ENCODE measurements at places on chromosomes 2 and 18.

DNA sequence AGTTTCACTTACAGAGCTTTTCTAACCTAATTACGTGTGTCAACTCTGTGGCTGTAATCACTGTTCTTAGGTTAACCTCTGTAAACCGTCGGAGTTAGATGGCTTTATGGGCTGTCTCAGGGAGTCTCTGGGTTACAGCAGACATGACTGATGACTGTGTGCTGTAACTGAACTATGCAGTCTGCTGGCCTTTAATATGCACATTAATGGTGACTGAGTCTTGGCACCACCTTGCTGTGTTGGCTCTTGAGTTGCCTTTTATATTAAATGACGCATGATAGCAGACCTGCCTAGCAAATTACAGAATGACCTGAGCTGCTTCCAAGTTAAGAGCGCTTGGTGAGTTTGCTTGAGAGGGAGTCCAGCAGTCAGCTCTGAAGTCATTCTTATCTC, 90.1 kb downstream of the ACKR3 start:
- no peak for DNase-seq

DNA sequence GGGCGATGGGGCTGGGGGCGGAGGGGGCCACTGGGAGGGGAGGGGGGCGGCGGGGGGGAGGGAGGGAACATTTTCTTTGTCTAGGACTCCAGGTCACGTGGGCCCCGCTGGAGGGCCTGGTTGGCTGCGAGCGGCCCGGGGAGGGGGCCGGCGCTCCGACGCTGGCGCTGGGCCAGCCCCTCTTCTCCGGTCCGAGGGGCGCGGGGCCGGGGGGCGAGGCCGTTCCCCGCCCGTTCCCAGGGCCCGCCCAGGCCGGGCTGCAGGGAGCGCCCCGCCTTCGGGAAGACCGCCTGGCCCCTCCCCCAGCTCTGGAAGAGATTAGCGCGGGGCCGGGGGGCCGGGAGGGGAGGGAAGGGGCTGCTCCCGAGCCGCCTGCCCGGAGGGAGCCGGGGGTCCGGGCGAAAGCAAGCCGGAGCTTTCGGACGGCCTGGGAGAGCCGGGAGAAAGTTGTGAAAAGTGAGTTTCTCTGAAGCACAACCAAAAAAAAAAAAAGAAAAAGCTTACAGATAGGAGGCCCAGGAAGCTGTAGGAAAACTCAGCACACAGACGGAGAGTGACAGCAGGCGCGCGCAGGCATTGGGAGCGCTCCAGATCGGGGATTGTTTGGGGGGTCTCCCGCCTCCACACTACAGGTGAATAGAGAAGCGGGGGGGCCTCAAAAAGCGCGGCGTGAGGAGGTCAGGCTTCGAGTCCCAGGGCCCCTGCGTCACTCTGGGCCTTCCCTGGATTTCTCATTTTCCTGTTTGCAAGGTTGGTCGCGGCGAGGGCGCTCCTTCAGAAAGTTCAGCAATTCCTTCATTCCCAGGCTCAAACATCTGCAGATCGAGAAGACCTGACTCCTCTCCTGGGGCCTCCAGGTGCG, 84.1 kb upstream of the POMC start:
- no peak for DNase-seq

DNA sequence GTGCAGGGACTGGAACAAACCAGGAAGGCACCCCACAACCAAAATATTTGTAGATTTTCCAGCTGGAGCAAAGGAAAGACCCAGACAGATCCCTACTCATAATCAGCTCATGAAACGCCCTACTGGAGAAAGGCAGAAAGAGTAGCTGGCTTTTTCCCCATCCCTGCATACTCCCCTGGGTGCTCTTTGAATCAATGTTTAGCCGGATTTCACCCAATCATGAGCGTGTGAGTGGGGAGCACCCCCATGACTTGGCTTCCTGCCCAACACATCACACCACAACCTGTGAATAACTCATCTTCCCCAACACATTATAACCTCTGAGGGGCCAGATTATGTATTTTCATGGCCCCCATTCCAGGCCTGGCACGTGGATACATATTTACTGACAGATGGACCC, 35.1 kb upstream of the SLC14A1 start:
- peak; percentile 58 for DNase-seq

DNA sequence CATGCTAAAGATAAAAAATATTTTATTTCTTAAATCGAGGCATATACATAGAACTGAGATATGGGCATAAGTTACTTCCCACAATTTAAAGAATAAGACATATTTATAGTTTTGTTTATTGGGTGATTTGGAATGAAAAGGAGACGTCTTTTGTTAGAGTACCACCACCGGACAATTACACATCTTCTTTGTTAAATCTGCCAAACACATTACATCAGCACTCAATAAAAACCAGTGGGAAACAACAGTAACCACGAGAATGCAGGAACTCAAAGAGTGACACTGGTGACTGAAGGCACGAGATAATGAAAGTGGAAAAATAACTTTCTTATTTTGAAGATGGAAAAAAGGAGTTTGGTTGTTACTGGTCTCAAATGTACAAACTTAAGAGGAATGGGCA, 92.6 kb upstream of the TFCP2L1 start:
- no peak for DNase-seq

GRCh38 chr2:19669559-19669958, 232.2 kb downstream of the TTC32 start:
- no peak for DNase-seq

DNA sequence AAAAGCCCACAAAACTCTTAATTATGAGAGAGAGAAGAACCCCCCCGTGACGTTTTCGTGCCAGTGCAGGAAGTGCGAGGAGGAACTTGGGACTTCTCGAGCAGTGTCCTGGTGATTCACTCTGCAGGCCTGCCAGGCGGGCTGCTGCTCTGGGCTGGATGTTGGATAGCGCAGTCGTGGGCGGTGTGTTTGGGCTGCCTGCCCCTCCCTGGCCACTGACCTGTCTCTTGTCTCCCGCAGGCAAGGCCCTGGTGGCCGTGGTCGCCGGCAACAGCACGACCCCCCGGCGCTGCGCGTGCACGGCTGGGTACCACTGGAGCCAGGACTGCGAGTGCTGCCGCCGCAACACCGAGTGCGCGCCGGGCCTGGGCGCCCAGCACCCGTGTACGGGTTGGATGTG, 29.0 kb downstream of the TNFRSF11A start:
- DNase-seq, result no peak

DNA sequence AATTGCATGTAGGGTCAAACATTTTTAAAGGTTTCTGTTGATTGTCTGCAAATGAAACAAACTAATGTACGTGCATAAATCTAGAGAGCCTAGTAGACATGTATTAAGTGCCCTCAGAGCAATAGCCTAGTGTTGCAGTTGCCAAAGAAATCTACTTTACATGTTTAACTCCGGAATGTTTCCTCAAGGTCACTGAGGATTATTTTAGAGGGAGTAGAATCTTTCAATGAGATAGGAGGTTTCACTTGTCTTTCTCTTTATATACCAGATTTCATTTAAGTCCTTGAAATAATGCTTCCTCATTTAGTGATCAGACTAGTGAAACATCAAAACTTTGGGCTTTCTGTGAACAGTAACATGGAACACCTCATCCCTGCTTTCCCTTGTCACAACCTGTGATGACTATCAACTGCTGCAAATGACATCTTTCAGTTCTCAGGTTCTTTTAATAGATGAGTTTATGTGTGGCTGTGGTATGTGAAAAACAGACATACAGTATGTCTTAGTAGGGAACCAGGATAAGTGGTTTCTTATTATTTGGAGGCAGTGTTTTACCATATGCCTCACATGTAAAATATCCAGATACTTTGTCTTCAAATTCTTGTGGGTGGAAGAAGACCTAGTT, 5.5 kb downstream of the UBE2E3 start:
- DNase-seq, result no peak

- DNase-seq, result no peak
Observed at GRCh38 chr18:62660691-62661090, 54.6 kb upstream of the PHLPP1 start.

GRCh38 chr2:178301649-178302238, 107.4 kb downstream of the OSBPL6 start:
- no peak for DNase-seq

GRCh38 chr18:32469691-32470459, 807 bp downstream of the GAREM1 start:
- DNase-seq, result no peak

GRCh38 chr18:79583426-79583825, 96.2 kb upstream of the CTDP1 start:
- no peak for DNase-seq

- DNase-seq, result no peak
Observed at GRCh38 chr18:39692367-39693015, 2126.9 kb upstream of the CELF4 start.

DNA sequence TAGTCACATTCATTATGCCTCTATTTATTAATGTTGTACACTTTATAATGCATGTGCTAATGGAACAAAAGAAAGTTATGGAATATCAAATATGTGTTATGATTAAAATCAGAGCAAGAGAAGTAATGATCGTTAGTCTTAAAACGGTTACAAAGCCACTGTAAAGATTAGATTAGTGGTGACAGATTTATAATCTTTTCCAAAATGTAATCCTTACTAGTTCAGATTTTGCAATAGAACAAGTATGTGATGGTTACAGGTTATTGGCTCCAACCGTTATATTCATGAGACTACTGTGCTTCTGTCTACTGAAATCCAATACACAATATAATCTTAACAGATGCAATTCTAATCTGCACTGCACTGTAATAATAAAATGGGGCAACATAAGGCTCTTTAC, 180.6 kb downstream of the ZNF521 start:
- DNase-seq, result no peak

DNA sequence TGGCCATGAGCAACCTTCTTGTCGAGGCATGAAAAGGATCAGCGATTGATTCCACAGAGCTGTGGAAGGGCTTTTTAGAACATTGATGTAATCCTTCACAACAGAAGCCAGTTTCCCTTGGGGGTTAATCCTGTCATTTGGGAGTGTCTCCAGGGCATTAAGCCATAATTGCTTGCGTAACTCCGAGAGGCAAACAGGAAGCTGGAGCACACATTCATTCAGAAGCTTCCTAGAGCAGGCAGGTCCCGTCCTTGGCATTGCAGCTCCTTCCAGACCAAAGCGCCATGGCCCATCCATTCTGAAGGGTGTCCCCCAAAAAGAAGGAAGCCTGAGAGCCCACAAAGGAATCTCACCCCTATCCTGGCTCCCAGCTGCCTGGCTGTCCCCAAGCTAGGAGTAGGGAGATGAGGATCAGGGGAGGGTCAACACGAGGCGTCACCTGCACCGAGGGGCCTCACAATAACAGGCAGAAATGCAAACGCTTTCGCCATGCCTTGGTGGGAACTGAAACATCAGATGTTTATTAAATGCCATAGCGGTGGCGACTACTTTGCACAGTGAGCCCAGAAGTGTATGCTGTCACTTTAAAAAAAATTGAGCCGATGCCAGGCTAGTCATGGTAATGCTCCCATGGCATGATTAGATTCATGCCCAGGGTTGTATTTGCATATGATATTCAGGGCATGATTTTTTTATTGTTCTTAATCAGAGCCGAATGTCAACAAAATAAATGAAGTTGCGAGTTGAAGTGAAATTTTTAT, 339.4 kb downstream of the BCL11A start:
- DNase-seq, result no peak

- DNase-seq, result no peak
Observed at GRCh38 chr2:205582366-205582765, 99.9 kb upstream of the NRP2 start.

- no peak for DNase-seq
Observed at GRCh38 chr2:60570251-60570650, 16.8 kb upstream of the BCL11A start.

DNA sequence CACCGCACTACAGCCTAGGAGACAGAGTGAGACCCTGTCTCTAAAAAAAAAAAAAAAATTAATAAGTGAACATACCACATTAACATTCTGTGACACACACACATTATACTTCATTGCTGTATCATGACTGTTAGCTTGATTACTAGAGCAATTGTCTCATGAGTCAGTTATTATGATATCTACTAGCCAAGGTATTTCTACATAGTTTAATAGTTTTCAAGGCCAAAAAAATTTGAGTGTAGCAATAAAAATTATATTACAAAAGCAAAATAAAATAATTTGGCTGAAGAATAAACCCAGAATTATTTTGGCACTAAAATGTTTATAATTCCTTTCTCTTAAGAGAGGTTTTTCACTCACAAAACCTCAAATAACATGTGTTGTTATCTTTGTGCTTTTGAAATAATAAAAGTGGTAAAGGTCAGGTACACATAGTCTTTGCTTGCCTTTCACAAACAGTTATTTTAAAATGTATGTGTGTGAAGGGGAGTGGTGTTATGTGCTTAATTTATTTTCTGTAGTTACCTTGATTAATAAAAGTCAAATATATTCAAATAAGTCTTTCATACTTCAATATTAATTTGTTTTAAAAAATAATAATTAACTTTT, 136.9 kb upstream of the SPOPL start:
- DNase-seq, result no peak

- DNase-seq, result no peak
Observed at GRCh38 chr2:190069936-190070696, 7.6 kb upstream of the MSTN start.

- no peak for DNase-seq
Observed at GRCh38 chr2:109507217-109507616, 106.5 kb downstream of the SEPTIN10 start.

- no peak for DNase-seq
Observed at GRCh38 chr18:10732990-10733389, 207.2 kb downstream of the NAPG start.

DNA sequence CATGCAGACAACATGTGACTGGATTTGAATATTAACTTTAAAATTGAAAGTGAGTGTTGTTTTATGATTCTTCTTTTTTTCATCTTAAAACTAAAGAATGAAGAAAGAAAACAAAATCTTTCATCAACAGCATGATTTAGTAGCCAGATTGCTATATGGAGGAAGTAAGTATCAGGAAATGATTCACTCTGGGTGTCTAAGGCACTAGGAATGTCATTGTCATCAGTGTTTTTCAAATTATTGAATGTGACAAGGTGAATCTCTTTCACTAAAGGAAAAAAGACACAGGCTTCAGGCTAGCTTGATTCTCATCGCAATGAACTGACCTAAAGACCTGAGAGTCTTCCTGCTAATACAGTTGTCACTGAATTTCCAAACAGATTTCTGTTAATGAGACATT, 430.1 kb downstream of the FBXO15 start:
- no peak for DNase-seq

- no peak for DNase-seq
Observed at GRCh38 chr2:12549641-12550040, 167.1 kb upstream of the TRIB2 start.

- DNase-seq, result peak; percentile 29
Observed at GRCh38 chr2:149167001-149167780, 128.7 kb downstream of the LYPD6B start.

DNA sequence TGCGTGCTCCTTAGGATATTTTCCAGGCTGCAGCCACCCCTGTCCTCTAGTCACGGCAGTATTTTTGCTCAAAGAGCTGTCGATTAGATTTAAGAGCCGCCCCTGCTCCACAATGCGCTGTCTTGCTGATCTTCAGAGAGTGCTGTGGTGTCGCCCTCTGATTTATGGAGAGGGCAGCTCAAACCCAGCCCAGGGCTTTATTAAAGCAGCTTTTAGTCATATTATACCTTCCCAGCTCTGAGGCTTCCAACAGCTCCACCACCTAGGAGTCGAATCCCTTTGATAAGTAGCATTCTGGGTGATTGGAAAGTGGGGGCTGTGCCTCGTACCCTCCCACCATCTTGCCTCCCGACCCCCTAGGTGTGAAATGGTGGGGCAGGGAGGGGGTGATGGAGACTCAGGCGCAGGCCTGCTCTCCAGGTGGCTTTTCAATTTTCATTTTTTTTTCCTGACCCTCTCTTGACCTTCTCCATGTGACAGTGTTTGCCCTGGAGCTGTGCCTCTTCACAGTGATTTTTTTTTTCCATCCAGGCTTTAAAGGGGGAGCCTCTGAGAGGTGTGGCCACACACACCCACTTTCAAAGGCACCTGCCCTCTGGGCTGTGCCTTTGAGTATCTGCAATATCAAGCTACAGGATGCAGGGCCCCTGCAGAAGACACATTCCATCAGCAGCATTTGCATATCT, 53.1 kb upstream of the NRP2 start:
- DNase-seq, result no peak
